ENCODE measurements at places on chromosomes 11 and 22.

- peaks cover 44% of the 10 kb centered on the region for H3K27me3 ChIP-seq
- DNase-seq: no peak
- peaks cover 30% of the 10 kb centered on the region for H3K4me1 ChIP-seq
- H3K27ac ChIP-seq: no peak overlapping the region
- no peak overlapping the region for H3K4me3 ChIP-seq
Observed at GRCh38 chr11:69635195-69635594, 5.8 kb upstream of the CCND1 start.

DNA sequence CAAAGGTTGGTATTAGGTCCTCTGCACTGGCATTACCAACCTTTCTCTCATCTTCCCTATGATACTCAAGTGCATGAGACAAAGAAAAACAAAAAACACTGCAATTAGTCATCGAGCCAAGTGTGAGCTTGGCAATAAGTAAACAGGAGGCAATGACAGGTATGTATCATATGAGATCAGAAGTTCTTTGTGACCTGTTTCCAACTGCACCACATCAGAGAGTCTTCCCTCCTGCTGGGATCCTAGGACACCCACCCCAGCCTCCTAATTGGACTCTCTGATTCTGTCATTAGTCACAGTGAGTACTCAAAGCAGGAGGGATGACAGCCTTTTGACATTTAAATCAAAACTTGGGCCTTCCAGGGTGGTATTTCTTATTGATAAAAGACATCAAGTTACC is 7.8 kb upstream of the JAML start:
- no peaks in the 10 kb centered on the region for H3K27me3 ChIP-seq
- no peak overlapping the region for H3K4me3 ChIP-seq
- H3K36me3 ChIP-seq: no peaks in the 10 kb centered on the region
- H3K4me1 ChIP-seq: peaks cover 27% of the 10 kb centered on the region
- peak overlapping the region; percentile 57 for H3K27ac ChIP-seq

GRCh38 chr11:96127596-96127959 is 203.7 kb upstream of the MTMR2 start:
- H3K27me3 ChIP-seq: no peaks in the 10 kb centered on the region
- H3K4me1 ChIP-seq: no peaks in the 10 kb centered on the region
- H3K36me3 ChIP-seq: no peaks in the 10 kb centered on the region
- no peak overlapping the region for H3K4me3 ChIP-seq
- H3K27ac ChIP-seq: no peak overlapping the region

DNA sequence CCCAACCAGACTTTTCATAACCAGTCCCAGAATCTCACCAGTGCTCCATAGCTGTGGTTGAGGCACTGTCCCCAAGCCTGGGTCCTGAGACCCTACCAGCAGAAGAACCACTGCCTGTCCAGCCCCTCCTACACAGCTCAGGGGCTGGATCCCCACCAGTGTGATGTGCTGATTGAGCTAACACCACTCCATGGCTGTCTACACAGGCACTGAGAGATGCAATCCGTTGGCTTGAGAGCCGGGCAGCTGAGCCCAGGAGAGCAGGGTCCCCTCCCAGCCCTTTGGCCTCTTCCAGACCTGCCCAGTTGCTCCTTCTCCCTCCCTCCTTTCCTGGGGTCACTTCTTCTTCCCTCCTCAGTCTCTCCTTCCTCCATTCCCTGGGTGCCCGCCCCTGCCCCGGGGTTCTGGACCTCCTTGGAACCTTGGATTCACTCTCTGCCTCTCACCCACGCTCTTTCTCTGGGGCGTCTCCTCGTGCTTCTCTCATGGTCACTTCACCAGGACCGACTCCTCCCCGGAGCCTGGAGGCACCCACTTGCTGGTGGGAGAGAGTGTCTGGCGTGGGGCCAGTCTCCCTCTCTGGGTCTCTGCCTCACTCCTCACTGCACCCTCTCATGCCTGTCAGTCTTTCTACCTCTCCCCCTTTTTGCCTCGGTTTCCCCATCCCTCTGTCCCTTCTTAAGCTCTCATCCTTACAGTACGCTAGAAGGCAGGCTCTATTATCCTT is 706 bp upstream of the SCYL1 start:
- peaks cover 32% of the 10 kb centered on the region for H3K36me3 ChIP-seq
- peaks cover 41% of the 10 kb centered on the region for H3K4me1 ChIP-seq
- H3K27ac ChIP-seq: peak overlapping the region; percentile 96
- no peaks in the 10 kb centered on the region for H3K27me3 ChIP-seq
- H3K4me3 ChIP-seq: no peak overlapping the region
- no peak for DNase-seq

GRCh38 chr22:44586999-44587736 is 89.1 kb upstream of the RTL6 start:
- H3K36me3 ChIP-seq: no peaks in the 10 kb centered on the region
- DNase-seq: no peak
- H3K27ac ChIP-seq: no peak overlapping the region
- H3K4me3 ChIP-seq: no peak overlapping the region

GRCh38 chr22:22195265-22196017 is 49.1 kb upstream of the VPREB1 start:
- H3K36me3 ChIP-seq: no peaks in the 10 kb centered on the region
- no peak overlapping the region for H3K27ac ChIP-seq
- no peaks in the 10 kb centered on the region for H3K27me3 ChIP-seq
- no peak overlapping the region for H3K4me3 ChIP-seq

DNA sequence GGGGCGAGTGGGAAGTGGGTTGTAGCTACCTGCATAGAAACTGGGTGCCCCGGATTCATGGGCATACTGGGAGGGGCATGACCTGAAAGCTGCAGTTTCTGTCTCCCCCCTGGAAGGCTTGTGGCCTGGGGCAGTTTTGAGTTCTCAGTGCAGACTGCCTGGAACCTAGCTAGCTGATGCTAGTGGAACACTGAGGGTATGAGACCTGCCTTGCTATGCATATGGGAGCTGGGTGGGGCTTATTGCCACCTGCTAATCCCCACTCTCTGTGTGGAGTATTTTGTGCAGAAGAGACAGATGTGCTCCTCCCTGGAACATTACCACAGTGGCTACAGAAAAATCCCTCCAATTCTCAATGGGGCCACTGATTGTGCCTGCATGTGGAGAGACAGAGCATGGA is 11.7 kb upstream of the OR56B4 start:
- H3K27ac ChIP-seq: no peak overlapping the region
- no peaks in the 10 kb centered on the region for H3K36me3 ChIP-seq
- H3K4me1 ChIP-seq: no peaks in the 10 kb centered on the region
- no peaks in the 10 kb centered on the region for H3K27me3 ChIP-seq
- no peak overlapping the region for H3K4me3 ChIP-seq
- DNase-seq: no peak

DNA sequence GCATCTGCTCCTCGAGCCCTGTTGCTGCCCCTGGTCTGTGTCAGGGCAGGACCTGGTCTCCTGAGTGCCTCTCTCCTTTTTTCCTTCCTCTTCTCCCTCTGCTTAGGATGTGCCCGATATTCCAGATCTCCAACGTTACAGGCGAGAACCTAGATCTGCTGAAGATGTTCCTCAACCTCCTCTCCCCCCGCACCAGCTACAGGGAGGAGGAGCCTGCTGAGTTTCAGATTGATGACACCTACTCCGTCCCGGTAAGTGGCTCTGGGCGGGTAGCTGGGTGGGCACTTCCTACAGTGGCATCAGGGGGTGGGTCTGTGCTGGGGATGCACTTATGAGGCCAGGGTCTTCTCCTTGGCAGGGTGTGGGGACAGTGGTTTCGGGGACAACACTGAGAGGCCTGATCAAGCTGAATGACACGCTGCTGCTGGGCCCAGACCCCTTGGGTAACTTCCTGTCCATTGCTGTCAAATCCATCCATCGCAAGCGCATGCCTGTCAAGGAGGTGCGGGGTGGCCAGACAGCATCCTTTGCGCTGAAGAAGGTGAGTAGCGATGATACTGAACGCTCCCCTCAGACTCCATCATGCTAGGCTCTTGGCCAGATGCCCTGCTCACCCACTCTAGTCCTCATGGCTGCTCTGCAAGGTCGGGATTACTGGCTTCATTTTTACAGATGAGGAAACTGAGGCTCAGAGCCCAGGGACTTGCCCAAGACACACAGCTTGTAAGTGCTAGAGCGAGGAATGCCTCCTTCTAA is 20.3 kb downstream of the GTPBP1 start:
- H3K4me1 ChIP-seq: no peaks in the 10 kb centered on the region

DNA sequence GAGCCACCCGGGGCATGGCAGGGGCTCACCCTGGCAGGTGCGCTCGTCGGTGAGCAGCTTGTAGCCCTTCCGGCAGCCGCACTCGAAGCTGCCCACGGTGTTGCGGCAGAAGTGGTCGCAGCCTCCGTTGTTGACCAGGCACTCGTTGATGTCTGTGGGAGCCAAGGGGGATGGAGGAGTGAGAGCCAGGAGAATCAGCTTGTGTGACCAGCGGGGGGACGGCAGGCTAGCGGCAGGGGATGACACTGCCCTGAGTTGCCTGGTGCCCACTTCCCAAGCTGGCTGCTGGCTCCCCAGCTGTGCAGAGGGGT is 44.7 kb upstream of the TTLL12 start:
- H3K4me3 ChIP-seq: no peak overlapping the region
- DNase-seq: no peak
- H3K27ac ChIP-seq: no peak overlapping the region
- H3K27me3 ChIP-seq: no peaks in the 10 kb centered on the region
- peaks cover 11% of the 10 kb centered on the region for H3K4me1 ChIP-seq
- H3K36me3 ChIP-seq: no peaks in the 10 kb centered on the region

DNA sequence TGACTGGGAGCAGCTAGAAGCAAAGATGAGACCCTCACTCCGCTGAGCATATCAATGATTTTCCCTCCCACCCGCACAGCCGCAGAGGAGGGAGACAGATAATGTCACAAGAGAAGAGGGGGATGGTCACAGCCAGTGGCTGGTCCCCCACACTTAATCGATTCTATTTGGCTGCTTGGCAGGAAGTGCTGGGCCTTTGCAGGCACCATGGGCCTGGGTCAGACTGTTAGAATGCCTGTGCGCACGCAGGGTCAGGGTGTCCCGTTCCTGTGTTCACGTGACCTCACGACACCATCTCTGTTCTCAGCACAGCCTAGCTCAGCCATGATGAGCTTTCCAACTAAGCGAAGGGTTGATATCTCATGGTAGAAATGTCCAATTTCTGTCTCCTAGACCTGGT is 107.0 kb downstream of the MYO18B start:
- no peaks in the 10 kb centered on the region for H3K4me1 ChIP-seq
- no peaks in the 10 kb centered on the region for H3K36me3 ChIP-seq
- DNase-seq: no peak
- no peak overlapping the region for H3K4me3 ChIP-seq

- H3K4me3 ChIP-seq: peak within 1 kb of the TSS; percentile 80
- H3K36me3 ChIP-seq: no peaks in the 10 kb centered on the region
- DNase-seq: peak; percentile 29
- peaks cover 48% of the 10 kb centered on the region for H3K4me1 ChIP-seq
- peak within 1 kb of the TSS; percentile 94 for H3K27ac ChIP-seq
- H3K27me3 ChIP-seq: no peaks in the 10 kb centered on the region
Observed at GRCh38 chr22:46250035-46250782, at the start of gene CDPF1. CDPF1 (minus strand) TSS chr22:46250293; CDS start chr22:46248284, 2,009 bp downstream.

DNA sequence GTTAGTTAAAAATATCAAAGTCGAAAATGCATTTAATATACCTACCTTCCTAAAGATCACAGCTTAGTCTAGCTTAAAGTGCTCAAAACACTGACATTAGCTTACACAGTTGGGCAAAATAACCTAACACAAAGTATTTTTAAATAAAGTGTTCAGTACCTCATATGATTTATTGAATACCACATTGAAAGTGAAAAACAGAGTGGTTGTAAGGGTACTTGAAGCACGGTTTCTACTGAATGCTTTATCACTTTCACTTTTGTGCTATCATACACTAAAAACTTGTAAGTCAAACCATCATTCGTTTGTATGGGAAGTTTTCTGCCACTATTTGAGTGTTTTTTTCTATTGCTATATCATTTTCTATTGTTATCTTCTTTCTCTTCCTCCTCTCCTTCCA is 36.6 kb downstream of the ZBTB44 start:
- no peak overlapping the region for H3K4me3 ChIP-seq
- no peak overlapping the region for H3K27ac ChIP-seq
- H3K27me3 ChIP-seq: no peaks in the 10 kb centered on the region
- no peaks in the 10 kb centered on the region for H3K4me1 ChIP-seq

DNA sequence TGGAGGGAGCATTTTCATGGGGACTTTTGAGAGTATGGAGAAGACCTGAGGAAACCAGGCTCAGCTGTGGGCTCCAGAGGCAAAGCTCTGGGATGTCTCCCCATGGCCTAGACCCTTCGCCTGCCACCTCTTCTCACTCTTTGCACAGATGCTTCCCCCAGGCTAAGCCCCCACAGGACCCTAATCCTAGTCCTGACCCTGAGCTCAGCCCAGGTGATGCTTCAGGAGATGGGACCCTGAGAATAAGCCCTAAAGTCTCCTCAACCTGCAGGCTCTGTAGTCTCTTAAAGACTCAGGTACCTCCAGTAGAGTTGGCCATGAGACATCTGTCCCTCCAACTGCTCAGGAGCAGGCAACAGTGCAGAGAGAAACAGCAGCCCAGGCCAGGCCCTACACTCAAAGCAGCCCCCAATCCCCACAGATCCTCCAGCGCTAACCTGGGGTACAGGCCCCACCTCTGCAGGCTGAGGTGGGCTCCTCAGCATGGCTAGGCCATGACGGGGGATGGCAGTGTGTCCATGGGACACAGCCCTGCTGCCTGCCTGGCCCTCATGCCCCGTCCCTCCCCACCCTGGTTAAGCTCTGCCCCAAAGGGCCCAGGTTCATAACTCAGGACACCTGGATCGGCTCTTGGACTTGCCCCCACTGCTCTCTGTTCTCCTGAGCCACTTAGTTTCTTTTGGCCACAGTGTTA is 39.4 kb downstream of the GGTLC2 start:
- no peak for DNase-seq
- no peak overlapping the region for H3K27ac ChIP-seq
- H3K4me1 ChIP-seq: peaks cover 4% of the 10 kb centered on the region
- no peak overlapping the region for H3K4me3 ChIP-seq
- H3K27me3 ChIP-seq: peaks cover 18% of the 10 kb centered on the region

GRCh38 chr11:112523477-112523876 is 262.8 kb upstream of the PLET1 start:
- H3K4me1 ChIP-seq: peaks cover 28% of the 10 kb centered on the region
- no peaks in the 10 kb centered on the region for H3K27me3 ChIP-seq
- DNase-seq: no peak
- peak overlapping the region; percentile 57 for H3K27ac ChIP-seq
- H3K4me3 ChIP-seq: no peak overlapping the region

- no peak overlapping the region for H3K27ac ChIP-seq
- H3K4me3 ChIP-seq: no peak overlapping the region
- peaks cover 16% of the 10 kb centered on the region for H3K4me1 ChIP-seq
- no peak for DNase-seq
- no peaks in the 10 kb centered on the region for H3K36me3 ChIP-seq
Observed at GRCh38 chr22:21564411-21564810, 3.1 kb upstream of the UBE2L3 start.

Measured in esophagus squamous epithelium (tissue), 5 donors.